Stimulated activated CD4-positive, alpha-beta T cell treated with anti-CD3 and anti-CD28 coated beads, Interleukin-1b, Interleukin-23, amount 100 ng/mL, for 1 hour (primary cell): ENCODE measurements at places on chromosomes 1 and 21.

- no peak for DNase-seq
These were observed 168.1 kb upstream of the BEND5 start for GRCh38 chr1:48944811-48945210.

DNA sequence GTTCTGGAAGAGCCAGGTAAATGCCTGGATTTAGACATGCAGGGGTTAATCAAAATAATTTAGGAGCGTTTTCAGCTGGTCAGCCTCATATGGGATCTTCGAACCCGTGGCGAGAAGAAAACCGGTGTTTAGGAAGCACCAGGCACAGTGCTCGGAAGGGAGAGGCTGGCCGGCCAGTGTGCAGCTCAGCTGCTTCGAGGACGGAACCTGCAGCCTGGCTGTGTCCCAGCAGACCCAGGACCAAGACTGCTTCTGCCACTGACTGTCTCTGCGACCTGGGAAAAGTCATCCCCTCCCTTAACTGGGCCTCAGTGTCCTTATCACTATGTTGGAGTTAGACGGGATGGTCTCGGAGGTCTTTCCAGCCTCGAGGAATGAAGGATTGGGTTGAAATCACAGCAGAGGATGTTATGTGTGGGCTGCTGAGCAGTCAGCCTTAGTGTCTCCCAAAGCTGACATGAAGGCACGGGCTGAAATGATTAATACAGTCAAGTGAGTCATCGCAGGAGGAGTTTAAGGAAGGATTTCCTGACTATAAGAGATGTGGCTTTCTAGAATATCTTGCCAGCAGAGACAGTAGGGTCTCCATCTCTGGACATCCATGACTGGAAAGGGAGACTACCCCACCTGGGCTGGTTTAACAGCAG, 20.8 kb downstream of the PPFIA4 start:
- no peak for DNase-seq

GRCh38 chr1:109319114-109319513, 12.3 kb upstream of the MYBPHL start:
- DNase-seq = no peak

- DNase-seq = no peak
These were observed 7.4 kb upstream of the KLHDC7A start for GRCh38 chr1:18473195-18473815.

GRCh38 chr1:184802354-184803179, 47.9 kb upstream of the EDEM3 start:
- no peak for DNase-seq

- no peak for DNase-seq
These were observed 146.1 kb upstream of the FGGY start for GRCh38 chr1:59150577-59151386.
